ENCODE measurements at places on chromosomes 6 and 20.

- DNase-seq = no peak
Observed at GRCh38 chr6:88843040-88843439, 120.4 kb downstream of the RNGTT start.

GRCh38 chr6:71420095-71420692 lies 131.6 kb downstream of the OGFRL1 start:
- DNase-seq = no peak

- DNase-seq = no peak
Observed at GRCh38 chr6:134729561-134729960, 220.3 kb downstream of the ALDH8A1 start.

DNA sequence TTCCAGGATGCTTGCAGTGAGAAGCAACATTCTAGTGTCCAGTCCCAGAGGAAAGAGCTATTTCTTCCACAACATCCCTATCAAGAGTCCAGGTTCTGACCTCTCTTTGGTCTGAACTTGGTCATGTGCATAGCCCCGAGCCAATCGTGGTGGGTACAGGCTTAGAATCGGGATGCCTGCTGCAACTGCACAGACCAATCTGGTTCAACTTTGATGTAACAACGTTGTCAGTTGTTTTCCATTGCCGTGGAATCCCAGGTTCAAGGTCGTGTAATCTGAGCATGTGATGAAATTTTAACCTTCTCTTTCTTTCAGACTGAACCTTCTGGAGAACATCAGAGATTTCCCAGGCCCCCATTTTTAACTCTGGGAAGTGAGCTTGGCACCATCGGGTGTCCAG lies 130.5 kb downstream of the ANKRD60 start:
- no peak for DNase-seq

- DNase-seq = no peak
Observed at GRCh38 chr6:88708197-88708744, 255.1 kb downstream of the RNGTT start.

GRCh38 chr6:8651998-8652397 lies 216.7 kb upstream of the SLC35B3 start:
- no peak for DNase-seq

GRCh38 chr6:40075056-40075590 lies 140.9 kb upstream of the MOCS1 start:
- DNase-seq = no peak

GRCh38 chr20:47506850-47507249 lies 5.2 kb downstream of the NCOA3 start:
- DNase-seq = no peak

DNA sequence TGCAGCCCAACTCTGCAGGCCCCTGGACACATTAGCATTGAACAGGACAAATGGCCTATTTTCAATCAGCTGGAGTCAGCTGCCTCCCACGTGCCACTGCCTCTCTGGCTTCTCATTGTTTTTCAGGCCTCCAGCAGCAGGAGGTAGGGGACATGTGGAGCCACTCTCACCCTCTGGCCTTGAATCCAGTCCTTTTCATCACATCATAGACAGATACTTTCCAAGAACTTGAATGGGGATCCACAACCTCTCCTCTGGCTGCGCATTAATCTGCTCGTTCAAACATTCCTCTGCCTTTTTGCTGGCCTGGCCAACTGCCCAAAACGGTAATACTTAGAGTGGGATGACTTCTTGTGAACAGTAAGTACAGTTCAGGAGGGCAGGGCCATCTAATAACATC lies 592.3 kb downstream of the PKHD1 start:
- no peak for DNase-seq

DNA sequence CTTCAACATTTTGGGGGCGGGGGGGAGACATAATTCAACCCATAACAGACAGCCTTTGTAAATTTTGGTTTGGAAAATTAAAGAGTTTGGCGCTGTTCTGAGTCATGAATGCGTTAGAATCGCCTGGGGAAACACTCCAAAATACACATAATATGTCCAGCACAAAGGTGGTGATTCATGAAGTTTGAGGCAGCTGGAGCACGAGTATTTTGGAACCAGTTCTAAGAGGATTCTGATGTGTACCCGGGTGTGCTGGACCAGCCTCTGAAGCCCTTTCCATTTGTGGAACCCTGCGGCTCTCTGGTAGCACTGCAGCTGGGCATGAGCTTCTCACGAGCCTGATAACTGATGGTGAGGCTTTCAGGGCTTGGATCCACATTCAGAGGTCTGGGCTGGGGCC lies 4.7 kb downstream of the GMPR start:
- no peak for DNase-seq

- DNase-seq = no peak
Observed at GRCh38 chr20:53613748-53614147, 20.1 kb upstream of the ZNF217 start.

GRCh38 chr6:73325656-73326055 lies 28.4 kb downstream of the DPPA5 start:
- no peak for DNase-seq

- DNase-seq = no peak
Observed at GRCh38 chr6:63269470-63269869, 50.3 kb downstream of the LGSN start.

- DNase-seq = no peak
Observed at GRCh38 chr20:23009636-23010035, 25.5 kb upstream of the SSTR4 start.

- no peak for DNase-seq
Observed at GRCh38 chr6:52213127-52213526, 27.0 kb downstream of the IL17A start.

- no peak for DNase-seq
Observed at GRCh38 chr6:159762681-159763293, 942 bp downstream of the ACAT2 start.

DNA sequence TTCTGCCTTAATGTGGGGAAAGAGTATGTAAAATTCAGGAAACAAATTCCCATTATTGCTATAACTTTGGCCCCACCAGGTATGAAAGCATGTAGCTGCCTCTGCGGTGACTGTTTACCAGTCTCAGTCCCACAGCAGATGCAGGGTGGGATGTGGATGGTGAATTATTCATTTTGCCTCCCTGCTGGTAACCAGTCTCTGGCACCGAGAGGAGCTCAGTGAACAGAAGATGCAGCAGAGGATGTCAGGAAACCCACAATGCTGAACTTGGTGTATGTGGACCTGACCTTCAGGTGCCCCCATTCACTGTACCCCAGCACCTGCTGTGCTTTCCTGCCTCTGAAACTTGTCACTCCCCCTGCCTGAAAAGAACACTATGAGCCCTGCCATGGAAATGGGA lies 8.8 kb upstream of the METTL24 start:
- no peak for DNase-seq

Measured in activated CD8-positive, alpha-beta memory T cell treated with anti-CD3 and anti-CD28 coated beads for 1 hour (primary cell).